Neural progenitor cell (in vitro differentiated cells): ENCODE measurements at places on chromosomes 16 and 17. TPM values are rescaled to one million over a fixed set of nuclear protein-coding genes. Genes with fewer than 3 reads are reported as not detected.
A peak's percentile ranks its signal among the peaks of the same experiment; 100 is the strongest.

DNA sequence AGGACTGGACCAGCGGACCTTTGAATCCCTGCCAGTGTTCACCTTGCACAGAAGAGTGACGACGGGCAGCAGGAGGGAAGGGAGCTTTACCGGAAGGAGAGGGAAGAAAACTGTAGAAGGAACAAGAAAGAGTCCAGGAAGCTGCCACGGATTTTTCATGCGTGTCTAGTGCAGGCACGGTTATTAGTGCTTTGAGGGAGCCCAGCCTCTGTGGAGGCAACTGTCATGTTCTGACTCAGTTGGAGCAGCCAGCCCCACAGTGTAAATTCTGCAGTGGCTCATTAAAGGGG is 6.5 kb upstream of the HOXB13 start:
- DNase-seq, result no peak

SGCA gene
- 1.5 TPM in 1 of 2 replicates, not detected in the other for total RNA-seq

DNA sequence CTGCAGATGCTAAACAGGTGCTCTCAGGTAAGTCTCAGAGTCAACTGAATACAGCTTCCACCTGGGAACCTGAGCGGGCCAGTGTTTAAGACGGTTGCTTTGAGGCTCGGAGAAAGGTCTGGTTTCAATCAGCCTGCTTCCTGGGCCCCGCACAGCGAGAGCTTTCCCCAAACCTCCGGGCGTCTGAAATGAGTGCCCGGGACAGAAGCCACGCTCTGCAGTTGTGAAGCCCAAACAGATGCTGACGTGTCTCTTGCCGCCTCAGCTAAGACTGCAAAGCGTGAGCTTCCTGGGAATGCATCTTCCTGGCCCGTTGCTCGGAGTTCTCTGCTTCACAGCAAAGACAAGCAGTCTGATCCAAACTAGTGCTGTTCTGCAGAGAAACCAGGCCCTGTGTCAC is 36.7 kb downstream of the PLXDC1 start:
- no peak for DNase-seq

DNA sequence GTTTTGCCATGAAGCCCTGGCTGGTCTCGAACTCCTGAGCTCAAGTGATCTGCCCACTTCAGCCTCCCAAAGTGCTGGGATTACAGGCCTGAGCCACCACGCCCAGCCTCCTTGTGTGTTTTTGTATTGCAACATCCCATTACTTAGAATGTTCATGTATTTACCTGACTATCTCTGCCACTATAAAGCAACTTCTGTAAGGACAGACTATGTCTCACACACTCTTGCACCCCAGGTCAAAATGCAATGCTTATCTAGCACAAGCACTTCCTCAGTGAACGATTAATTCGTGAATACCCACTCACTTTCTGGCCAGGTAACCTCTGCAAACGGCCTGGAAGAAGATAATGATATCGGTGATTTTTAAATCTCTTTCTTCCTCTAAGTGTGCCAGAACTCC is 82.6 kb downstream of the NDEL1 start:
- no peak for DNase-seq

DNA sequence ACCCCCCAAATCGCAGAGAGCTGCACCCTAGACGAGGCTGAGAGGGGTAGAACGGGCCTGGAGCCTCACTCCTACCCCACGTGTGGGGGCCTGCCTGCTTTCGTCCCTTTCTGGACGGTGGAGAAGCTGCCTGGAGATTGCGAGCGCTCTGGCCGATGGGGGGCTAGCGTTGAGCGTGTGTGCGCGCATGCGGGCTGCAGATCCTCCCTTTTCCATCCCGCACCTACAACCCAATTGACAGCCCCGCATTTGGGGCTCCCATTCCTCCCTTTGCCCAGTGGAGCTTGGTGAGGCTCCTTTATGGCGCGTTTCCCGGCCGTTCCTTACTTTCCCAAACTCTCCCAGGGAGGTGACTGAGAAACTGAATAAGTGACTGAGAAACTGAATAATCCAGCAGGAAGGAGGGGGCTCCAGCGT is 907 bp upstream of the ESRP2 start:
- peak; percentile 58 for DNase-seq

MAF gene
- 10.8 and 13.5 TPM in 2 replicates for total RNA-seq

GRCh38 chr17:17736205-17737183 is 55.2 kb downstream of the RAI1 start:
- no peak for DNase-seq

- no peak for DNase-seq
Measured at GRCh38 chr16:20301840-20302239, 25.5 kb downstream of the GP2 start.

DNA sequence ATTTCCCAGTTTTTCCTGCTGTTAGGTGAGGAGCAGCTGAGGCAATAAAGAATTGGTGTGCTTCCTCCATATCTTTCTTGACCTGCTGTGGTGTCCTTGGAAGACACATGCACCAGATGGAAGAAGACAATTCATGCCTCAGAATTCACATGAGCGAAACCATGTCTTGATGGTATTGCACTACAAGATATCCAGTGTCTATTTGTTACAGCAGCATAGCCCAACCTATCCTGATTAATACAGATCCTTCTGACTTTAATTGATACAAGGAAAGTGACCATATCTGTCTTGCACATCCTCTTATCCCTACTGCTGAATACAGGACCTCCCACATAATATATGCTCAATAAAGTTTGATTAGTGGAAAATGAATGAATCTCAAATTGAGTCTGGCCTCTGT is 9.1 kb upstream of the TOX3 start:
- DNase-seq, result no peak

- no peak for DNase-seq
Measured at GRCh38 chr16:17926866-17927399, 409.6 kb downstream of the NPIPA8 start.

DNA sequence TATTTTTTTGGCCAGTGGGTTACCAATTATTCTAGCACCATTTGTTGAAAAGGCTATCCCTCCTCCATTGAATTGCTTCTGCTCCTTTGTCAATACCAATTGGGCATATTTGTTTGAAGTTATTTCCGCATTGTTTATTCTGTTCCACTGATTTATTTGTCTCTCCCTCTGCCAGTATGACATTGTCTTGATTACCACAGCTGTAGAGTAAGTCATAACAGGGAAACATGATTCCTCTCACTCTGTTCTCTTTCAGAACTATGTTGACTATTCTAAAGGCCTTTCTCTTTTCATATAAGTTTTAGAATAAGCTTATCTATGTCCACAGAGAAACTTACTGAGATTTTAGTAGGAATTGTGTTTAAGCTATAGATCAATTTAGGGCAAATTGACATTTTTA is 94.3 kb downstream of the MAP2K6 start:
- DNase-seq, result no peak

ZDHHC1 gene
- total RNA-seq, result 1.5 and 2.2 TPM in 2 replicates

GRCh38 chr16:14070877-14071575 is at the start of gene MRTFB:
Gene MRTFB, plus strand, starts transcription at chr16:14071319. Its CDS starts 69,288 bp downstream, at chr16:14140607.
- DNase-seq, result peak; percentile 95

GRCh38 chr17:31095236-31096105 is 694 bp downstream of the NF1 start:
- DNase-seq, result peak; percentile 93

PITPNM3 gene
- 2.8 and 5.0 TPM in 2 replicates for total RNA-seq

GRCh38 chr17:65027305-65027704 is 29.2 kb downstream of the GNA13 start:
- DNase-seq, result peak; percentile 27

DNA sequence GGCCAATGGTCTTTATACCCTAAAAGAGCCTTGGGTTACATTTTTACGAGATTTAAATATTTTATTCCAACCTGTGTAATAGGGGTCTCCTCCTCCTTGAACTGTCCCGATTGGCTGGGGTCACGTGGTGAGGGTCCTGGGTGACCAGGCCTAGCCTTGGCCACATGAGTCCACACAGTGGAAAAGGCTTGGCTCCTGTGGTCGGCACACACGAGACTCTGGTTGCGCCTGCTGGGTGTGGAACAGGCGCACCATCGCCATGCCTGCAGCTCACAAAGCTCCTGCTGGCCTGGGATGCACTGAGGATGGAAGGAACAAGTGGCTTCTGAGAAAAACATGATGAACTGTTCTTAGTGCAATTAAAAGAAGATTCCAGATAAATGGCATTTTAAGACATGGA is 103.9 kb upstream of the ZNF750 start:
- DNase-seq, result no peak

DNA sequence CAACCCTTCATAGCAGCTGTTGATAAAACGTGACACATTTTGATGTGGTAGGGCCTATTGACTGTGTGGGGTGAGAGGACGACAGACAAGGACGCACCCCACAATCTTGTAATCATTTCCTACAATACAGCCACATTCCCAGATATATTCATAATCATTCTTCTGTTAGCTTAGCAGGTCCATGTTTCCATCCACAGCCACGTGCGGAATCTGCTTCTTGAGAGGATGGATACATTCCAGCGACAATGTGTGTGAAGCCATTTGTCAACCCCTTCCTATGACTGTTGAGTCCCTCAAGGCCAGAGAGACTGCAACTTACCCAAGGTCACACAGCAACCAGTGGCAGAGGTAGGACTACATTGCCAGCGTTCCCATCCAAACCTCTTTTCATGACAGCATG is 8.7 kb upstream of the COPS3 start:
- DNase-seq, result no peak

- DNase-seq, result no peak
Measured at GRCh38 chr16:79402356-79402755, 198.2 kb downstream of the MAF start.

- DNase-seq, result no peak
Measured at GRCh38 chr16:64282181-64282580, 839.7 kb downstream of the CDH11 start.

DNA sequence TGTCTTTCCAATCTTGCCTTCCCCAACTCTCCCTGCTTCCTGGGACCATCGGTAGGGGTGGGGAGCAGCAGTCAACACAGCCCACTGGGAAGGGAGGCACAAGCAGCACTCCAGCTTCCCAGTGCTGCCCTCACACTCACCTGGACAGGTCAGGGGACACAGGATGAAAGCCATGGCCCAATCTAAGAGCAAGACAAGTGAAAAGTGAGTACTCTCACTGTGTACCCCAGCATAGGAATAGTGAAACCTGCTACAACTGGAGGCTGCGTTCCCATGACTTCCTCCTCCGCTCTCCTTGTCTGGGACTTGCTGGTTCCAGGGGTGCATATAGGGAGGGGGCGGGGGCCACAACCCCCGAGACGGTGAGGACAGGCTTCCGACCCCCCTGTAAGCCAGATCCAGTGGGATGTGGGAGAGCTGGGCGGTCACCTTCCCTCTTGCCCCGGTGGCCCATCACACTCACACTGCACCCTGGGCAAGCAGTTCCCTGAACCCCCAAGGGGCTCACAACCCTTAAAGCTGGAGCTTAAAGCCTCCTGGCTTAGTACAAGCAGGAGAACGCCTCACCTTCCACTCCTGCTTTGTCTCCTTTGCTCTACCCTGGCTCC is 29.5 kb upstream of the SLC25A19 start:
- no peak for DNase-seq

PRKCB gene
- total RNA-seq, result 5.0 and 9.5 TPM in 2 replicates

DNA sequence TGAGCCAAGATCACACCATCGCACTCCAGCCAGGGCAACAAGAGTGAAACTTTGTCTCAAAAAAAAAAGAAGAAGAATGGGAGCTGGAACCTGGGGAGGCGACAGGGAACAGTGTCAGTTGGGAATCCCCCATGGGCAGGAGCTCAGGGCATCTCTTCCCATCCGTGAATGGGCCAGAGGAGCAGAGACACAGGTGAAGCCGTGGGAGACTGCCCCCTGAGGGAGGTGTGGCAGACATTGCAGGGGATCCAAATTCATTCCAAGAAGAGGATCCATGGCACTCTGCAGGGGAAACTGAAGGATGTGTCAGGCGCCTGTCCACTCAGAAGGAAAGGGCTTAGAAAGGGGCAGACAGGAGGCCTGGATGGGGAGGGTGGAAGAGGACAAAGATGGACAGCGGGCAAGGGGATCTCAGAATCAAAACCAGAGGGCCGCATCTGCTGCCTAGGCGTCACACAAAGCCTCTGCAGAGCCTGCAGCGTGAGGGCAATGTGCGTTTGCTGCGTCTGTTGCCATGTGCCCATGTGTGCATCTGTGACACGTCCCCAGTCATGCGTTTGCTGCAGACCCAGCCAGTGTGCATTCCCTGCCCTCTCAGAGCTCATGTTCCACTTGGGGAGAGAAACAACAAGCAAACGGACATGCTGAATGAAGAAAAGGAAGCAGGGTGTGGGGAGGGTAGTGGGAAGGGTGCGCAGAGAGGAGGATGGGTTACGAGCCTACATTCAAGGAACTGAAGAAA is 30.6 kb upstream of the TNRC6C start:
- no peak for DNase-seq

- DNase-seq, result no peak
Measured at GRCh38 chr16:75097941-75098901, 18.4 kb downstream of the LDHD start.

DNA sequence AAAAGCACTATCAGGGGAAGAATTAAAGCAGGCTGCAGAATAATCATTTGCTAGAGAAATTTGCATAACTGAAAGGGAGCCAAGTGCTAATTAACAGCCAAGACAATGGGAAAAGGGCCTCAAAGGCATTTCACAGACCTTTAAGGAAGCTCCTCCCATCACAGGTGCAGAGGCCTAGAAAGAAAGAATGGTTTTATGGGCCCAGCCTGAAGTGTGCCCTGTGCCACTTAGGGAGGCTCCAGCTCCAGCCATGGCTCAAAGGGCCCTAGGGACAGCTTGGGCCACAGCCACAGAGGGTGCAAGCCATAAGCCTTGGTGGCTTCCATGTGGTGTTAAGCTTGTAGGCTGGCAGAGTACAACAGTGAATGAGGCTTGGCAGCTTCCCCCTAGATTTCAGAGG is 50.1 kb downstream of the RNF112 start:
- peak; percentile 53 for DNase-seq

G6PC1 gene
- total RNA-seq, result not detected in 2 replicates

DNA sequence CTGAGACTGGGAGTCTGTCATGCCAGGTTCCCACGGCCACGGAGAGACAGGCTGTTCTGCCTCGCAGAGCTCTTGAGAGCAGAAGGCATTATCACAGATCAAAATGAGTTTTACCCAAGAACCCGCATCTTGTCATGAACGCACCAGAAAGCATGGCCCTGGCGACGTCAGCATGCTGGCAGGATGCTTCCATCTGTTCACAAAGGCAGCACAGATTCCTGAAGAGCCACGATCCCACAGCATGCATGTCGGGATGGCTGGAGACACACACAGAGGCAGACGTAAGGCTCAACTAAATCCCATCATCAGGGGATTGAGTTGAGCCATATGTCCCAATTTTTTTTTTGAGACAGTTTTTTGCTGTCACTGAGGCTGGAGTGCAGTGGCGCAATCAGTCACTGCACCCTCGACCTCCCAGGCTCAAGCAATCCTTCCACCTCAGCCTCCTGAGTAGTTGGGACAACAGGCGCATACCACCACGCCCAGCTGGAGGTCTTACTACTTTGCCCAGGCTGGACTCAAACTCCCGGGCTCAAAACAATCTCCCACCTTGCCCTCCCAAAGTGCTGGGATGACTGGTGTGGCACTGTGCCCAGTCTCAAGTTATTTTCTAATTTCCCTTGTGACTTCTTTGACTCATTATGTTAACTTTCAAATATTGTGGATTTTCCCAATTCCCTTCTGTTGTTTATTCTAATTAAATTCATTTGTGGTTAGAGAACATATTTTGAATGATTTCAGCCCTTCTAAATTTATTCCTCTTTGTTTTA is 11.1 kb downstream of the FANCA start:
- no peak for DNase-seq
